Inflammatory macrophage (primary cell): ENCODE measurements at places on chromosomes 4 and X.

- DNase-seq, result no peak
These were observed 17.0 kb downstream of the PRKG2 start for GRCh38 chr4:81197864-81198524.

GRCh38 chr4:26887143-26887542 lies 26.5 kb downstream of the STIM2 start:
- no peak for DNase-seq

GRCh38 chrX:37349221-37350033 lies at the start of gene PRRG1:
TSS of gene PRRG1 (plus strand) at chrX:37349364. CDS start at chrX:37406250, 56,886 bp downstream.
- peak; percentile 38 for DNase-seq

DNA sequence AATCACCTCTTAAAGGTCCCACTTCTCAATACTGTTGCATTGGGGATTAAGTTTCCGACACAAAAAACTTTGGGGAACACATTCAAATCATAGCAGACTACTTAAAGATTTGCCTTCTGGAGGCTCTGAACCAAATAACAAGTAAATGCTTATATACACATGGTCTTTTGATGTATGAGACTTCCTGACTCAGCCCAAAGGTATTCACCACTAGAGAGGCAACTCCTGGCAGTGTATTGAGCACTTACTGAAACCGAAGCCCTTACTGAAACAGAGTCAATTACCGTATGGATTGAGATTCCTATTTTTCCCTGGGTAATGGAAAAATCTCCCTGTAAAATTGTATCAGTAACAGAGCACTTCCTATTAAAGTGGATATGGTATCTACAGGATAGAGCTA lies 45.4 kb downstream of the ZCCHC13 start:
- no peak for DNase-seq

DNA sequence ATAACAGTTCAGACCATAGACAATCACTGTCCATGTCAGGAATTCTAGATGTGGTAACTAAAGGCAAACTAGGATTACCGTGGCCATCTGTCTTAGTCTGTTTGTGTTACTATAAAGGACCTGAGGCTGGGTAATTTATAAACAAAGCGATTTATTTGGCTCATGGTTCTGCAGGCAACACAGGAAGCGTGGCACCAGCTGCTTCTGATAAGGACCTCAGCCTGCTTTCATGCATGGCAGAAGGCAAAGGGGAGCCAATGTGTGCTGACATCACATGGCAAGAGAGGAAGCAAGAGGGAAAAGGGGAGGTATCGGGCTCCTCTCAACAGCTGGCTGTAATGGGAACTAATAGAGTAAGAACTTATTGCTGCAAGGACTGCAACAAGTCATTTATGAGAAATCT lies 376.7 kb downstream of the GPM6A start:
- peak; percentile 7 for DNase-seq

- DNase-seq, result no peak
These were observed 59.5 kb downstream of the PGRMC2 start for GRCh38 chr4:128227991-128228571.

GRCh38 chrX:74467656-74468055 lies 46.4 kb downstream of the SLC16A2 start:
- DNase-seq, result no peak

GRCh38 chr4:36004204-36004851 lies 240.0 kb downstream of the ARAP2 start:
- peak; percentile 5 for DNase-seq

DNA sequence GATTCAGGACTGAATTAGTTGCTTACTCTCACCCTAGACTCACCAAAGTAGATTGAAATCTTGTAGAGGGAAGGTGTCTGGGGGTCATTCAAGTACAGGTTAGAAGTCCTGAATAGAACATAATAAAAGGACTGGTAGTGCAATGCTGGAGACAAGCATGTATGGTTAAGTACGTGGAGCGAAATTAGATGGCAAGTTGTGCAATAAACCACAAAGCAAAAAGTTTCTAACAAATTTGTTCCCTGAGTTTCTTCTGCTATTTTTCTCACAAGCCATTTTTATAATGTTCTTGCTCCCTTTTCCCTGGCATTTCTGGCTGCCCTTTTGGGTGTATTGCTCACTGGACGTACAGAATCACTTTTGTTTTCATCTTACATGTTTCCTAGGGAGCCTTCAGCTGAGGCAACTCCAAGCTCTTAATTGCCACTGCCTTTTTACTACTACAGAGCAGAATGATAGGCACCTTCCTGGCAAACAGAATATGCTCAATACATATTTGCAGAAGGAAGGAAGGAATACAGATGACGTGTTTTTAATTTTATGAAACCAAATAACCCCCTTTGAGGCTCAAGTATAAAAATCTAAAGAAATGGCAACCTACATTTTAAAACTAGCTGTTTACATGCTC lies 23.4 kb downstream of the LANCL3 start:
- peak; percentile 7 for DNase-seq

DNA sequence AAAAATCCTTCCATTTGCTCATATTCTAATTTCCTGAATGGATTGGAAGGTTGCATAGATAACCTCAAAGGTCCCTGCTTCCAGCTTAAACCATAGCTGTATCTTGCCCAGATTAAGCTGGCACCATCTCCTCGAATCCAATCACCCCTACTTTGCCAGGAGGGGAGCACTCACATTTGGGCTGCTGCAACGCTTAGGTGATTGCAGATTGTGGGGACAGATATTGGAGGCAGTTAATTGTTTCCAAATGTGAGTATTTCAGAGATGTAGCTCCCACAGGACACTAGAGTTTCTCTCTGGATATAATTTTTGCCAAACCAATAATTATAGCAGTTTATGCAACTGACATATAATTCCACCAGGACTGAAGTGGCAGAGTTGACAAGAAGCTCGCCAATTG lies 53.5 kb upstream of the ACSL1 start:
- DNase-seq, result no peak

- DNase-seq, result no peak
These were observed 3.2 kb upstream of the TIGD2 start for GRCh38 chr4:89108091-89108490.

- peak; percentile 56 for DNase-seq
These were observed 103.8 kb upstream of the QRFPR start for GRCh38 chr4:121484633-121485032.

DNA sequence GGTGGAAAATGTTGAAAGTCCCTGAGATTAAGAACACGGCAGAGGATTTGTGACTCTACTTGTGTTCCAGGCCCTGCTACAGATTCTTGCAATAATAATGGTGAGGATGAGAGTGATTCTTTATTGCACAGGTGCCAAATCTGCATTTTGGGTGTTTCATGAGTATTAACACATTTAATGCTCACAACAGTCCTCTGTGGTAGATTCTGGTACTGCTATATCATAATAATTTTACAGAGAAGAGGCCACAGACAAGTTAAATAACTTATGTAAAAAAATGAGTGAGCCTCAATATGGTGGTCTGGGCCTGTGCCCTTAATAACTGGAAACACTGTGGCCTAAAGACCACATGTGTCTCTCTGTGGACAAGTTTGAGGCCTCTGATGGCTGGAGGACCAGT lies 124.3 kb downstream of the C4orf33 start:
- no peak for DNase-seq

DNA sequence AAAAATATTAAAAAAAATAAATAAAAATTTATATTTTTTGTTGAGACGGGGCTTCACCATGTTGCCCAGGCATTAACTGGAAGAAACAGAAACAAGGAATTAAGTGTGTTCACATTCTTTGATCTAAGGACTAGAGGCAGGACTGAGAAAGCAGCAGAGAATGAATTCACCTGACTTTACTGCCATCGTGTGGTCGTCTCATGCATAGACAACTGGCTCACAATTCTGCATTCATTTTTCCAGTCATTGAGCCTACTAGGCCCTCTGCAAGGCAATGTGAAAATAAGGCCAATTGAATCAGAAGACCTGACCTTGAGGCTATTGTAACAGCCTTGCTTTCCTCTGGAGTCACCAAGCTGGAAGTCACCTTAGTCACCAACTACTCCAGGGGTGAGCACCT lies 37.4 kb downstream of the LHFPL1 start:
- peak; percentile 30 for DNase-seq

GRCh38 chr4:69075061-69075792 lies 21.0 kb upstream of the UGT2B7 start:
- no peak for DNase-seq

DNA sequence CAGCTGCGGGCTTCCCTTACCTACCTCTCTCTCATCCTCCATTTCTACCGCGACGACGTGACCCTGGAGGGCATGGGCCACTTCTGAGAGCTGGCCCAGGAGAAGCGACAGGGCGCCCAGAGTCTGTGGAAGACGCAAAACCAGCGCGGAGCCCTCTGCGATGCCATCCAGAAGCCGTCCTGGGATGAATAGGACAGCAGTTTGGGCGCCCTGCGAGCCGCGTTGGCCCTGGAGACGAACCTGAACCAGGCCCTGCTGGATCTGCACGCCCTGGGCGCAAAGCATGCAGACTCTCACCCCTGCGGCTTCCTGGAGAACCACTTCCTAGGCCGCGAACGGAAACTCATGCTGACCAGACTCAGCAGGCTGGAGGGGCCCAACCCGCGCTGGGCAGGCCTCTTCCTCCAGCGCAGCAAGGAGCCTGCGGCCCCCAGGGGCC lies 52.7 kb upstream of the TMPRSS11F start:
- no peak for DNase-seq

GRCh38 chrX:108064001-108064400 lies 19.1 kb downstream of the VSIG1 start:
- DNase-seq, result no peak

DNA sequence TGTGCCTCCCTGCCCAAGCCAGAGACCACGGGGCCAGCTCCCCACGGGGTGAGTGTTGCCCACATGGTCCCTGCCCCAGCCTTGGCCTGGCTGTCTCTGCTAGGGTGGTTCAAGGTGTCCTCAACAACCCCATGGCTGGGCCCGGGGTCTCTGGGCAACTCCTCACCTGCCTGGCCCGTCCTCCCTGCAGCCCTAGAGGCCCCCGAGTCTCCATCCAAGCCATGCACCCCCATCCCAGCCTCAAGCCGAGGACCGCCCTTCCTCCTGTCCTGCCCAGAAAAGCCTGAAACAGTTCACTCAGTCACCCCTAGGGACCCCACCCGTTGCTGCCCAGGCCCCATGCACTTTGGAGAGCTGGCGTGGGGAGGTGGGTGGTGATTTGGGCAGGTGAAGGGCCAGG lies 120.9 kb downstream of the FAM53A start:
- no peak for DNase-seq

- no peak for DNase-seq
These were observed 68.8 kb downstream of the HOPX start for GRCh38 chr4:56612282-56612681.

- no peak for DNase-seq
These were observed 305.7 kb downstream of the PDGFC start for GRCh38 chr4:156665780-156666366.

DNA sequence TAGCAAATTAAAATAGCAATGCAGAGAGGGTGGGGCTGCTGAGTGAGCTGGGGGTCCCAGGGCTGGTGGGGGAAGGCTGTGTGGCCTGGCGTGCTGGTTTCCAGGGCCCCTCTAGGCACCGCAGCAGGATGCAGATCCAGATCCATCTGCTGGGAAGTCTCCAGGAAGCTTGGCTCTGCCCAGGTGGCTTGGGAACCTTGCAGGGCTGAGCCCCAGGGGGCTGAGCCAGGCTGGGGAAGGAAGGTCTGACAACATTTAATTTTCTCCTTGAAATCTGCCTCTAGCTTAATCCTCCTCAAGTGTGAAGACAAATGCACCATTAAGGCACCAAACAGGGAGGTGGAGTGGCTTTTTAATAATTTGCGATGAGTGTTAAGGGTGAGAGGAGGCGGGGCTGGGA lies 31.7 kb downstream of the SORCS2 start:
- DNase-seq, result no peak

GRCh38 chrX:124592744-124593143 lies 246.4 kb downstream of the SH2D1A start:
- no peak for DNase-seq

DNA sequence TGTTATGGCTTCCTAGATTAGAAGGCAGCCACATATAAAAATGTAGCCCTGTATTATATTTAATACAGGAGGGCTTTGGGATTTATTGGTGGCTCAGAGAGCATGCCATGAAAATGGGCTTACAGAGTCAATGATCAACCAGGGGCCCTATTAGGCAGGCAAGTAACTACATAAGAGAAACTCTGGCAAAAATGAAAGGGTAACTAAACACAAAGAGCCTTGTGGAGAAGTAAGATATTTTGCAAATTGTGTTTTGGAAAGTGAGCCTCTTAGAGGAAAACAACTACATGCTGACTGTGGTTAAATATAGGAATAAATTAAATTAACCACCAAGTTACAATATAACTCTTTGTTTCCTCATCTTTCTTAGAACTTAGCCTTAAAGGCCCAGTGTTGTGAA lies 5.5 kb downstream of the SAT1 start:
- no peak for DNase-seq

- no peak for DNase-seq
These were observed 7.5 kb downstream of the DAPP1 start for GRCh38 chr4:99824070-99824599.

GRCh38 chr4:118742050-118742449 lies 56.9 kb downstream of the METTL14 start:
- DNase-seq, result no peak

- no peak for DNase-seq
These were observed 202.0 kb downstream of the SLC4A4 start for GRCh38 chr4:71540749-71541269.

GRCh38 chr4:81607950-81608349 lies 136.2 kb upstream of the RASGEF1B start:
- peak; percentile 94 for DNase-seq

DNA sequence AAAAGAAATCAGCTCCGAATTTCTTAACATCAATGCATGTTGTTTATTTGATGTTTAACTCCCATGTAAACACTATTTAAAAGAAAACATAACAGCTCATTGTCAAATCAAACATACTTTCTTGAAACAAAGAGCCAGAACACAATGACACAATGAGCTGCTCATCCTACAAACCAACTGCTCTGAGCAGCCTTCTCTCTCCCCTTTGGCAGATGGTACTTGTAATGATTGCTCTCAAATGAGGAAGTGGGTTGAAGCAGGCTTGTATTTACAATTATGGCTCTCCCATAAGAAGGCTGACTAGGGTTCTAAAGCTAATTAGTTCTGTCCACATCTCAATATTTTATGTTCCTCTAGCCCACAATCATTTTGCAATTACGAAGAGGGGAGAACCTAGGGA lies 637.8 kb upstream of the ADGRL3 start:
- no peak for DNase-seq

- no peak for DNase-seq
These were observed 100.1 kb upstream of the SCML1 start for GRCh38 chrX:17637235-17637634.

- DNase-seq, result peak; percentile 26
These were observed 1.4 kb downstream of the CD99 start for GRCh38 chrX:2692221-2693112.

- no peak for DNase-seq
These were observed 41.0 kb downstream of the ACSL1 start for GRCh38 chr4:184784628-184785257.
